ENCODE measurements at places on chromosomes 3 and 15.
A peak's percentile ranks its signal among the peaks of the same experiment; 100 is the strongest.

DNA sequence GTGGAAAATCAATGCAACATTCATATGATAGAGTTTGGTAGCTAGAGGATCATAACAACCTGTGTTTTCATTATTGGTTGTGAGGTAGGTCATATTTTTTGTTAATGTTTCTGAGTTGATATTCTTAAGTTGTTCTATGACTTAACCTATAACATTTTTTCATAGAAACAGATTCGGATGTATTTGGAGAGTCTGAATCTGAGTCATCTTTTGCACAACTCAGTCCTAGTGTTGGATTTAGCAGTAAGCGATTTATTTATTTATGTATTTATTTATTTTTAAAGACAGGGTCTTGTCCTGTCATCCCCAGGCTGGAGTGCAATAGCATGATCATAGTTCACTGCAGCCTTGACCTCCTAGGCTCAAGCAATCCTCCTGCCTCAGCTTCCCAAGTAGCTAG, 292.8 kb upstream of the ZNF717 start:
- DNase-seq, result no peak

GRCh38 chr15:101614761-101615160, 37.4 kb downstream of the TM2D3 start:
- DNase-seq, result no peak

- peak; percentile 88 for DNase-seq
Measured at GRCh38 chr3:136195258-136196063, 674 bp downstream of the MSL2 start.

DNA sequence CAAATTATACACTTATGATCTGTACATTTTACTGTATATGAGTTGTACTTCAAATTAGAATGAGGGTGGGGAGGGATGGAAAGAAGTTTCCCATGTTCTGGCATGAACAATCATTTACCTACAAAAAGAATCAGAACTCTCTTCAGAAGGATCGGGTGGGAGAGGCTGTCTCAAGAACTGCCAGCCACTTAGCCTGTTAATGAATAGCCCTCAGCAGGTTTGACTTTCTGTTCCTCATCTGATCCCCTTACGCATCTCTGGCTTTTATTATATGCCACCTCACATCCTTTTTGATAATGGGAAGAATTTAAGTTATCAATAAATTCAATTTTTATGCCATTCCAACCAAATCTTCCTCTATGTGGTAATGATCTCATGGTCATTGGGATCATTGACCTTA, 168.3 kb upstream of the TGFBR2 start:
- DNase-seq, result no peak

- no peak for DNase-seq
Measured at GRCh38 chr3:154955907-154956533, 124.1 kb upstream of the MME start.

DNA sequence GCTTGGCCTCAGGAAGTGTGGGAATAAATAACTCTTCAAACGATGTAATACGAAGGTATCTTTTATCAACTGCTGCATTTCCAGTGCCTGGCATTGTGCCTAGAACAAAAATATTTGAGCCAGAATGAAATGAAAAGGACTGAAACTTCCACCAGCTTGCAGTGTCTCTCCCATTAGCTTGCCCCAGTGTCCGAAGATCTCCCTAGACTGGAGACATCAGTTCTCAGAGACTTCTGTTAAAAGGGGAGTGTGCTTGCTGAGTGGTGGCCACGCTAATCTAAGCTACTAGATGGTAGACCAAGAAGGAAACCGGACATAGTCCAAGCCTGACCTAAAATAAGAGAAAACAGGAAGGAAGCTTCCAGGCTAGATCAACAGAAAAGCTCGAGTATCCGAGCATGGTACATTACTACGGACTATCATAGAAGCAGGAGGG, 28.6 kb downstream of the KCNAB1 start:
- DNase-seq, result no peak

DNA sequence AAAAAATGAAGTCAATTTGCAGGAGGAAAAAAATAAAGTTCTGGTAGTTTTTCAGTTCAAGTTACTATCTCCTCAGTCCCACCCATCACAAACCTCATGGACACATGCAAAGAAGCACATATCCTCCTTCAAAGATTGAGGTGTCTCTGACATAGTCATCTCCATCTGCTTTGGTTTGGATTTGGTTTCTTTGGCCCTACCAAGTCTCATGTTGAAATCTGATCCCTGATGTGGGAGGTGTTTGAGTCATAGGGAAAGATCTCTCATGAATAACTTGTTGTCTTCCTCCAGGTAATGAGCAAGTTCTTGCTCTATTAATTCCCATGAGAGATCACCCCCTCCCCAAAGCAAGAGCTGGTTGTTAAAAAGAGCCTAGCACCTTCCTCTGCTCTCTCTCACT, 446.8 kb downstream of the IGSF11 start:
- no peak for DNase-seq

- peak; percentile 26 for DNase-seq
Measured at GRCh38 chr15:39411102-39411989, 169.5 kb upstream of the THBS1 start.

DNA sequence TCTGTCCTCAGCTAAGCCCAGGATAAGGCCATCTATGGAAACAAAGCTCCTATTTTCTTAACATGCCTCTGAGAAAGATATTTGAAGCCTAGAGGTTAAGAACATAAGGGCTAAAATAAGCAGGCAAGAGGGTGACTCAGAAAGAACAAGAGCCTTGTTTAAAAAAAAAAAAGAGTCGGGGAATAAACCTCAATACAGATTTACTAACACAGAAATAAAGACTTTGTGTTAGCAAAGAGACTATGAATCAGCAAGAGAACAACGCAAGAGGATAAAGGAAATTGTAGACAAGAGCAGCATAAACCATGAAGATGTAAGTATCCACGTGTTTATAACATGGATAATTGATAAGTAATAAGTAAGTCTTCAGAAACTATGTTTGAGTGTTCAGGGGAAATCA, 36.0 kb downstream of the RAB27A start:
- DNase-seq, result no peak

GRCh38 chr15:82810890-82811426, 1.5 kb downstream of the WHAMM start:
- DNase-seq, result no peak

DNA sequence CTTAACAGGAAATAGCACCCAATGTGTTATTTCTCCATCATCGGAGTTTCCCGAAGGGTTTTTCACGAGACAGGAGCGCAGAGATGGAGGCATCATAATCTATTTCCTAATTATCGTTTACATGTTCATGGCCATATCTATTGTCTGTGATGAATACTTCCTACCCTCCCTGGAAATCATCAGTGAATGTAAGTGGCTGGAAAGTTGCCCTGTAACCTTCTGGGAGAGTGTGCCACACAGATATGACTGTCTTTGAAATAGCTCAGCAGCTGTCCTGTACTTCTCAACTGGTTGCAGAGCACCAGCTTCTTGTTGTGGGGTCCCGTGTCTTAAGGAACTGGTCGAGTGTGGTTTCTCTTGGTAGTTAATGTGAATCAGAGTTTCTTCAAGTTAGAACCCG, 1.1 kb downstream of the SLC24A5 start:
- no peak for DNase-seq

DNA sequence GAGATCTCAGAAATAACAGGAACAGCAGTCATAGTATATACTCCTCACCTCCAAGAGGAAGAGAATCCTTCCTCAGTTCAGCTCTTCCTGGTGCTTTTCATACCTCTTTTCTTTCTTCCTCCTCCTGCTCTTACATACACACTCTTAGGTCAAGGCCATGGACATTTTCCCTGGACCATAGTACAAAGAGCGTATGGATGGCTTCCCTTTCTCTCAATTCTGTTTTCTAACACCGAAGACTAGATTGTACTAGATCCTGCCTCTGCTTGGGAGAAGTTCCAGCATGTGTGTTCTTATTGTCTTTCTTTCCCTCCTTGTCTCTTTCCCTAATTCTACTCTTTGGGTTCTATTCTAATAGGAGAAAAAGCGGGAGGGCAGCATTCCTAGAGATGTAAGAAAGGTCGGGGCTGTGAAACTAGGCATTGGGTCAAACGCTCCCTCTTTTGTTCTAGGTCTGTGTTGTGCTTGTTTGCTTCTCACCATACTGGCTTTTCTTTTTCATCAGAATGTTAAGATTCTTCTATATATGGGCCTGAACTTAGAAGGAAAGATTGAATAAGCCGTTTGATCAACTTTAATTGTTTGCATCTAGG, 77.4 kb downstream of the VPS8 start:
- no peak for DNase-seq

- no peak for DNase-seq
Measured at GRCh38 chr3:9716801-9717555, 13.3 kb downstream of the CPNE9 start.

GRCh38 chr3:149541091-149541491, 66.6 kb downstream of the TM4SF4 start:
- no peak for DNase-seq

DNA sequence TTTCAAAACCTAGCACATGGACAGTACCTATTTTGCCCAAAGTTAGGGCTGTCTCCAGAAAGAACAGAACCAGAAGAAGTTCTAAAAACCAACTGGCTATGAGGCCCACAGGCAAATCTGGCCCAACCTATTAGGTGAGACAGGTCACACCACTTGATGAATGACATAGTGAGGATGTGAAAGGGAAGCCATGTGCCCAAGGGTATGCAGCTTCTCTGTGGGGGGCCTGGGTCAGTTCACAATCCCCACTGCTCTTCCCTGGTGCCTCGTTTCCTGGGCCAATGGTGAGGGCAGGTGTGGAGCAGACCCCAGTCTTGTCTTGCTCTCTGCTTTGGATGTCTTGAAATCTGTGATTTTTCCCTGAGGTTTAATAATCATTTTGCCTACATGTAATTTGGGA, 8.9 kb downstream of the INSYN1 start:
- DNase-seq, result no peak

- DNase-seq, result no peak
Measured at GRCh38 chr3:56136514-56136913, 331.8 kb downstream of the ERC2 start.

- DNase-seq, result no peak
Measured at GRCh38 chr3:30915782-30916181, 21.3 kb upstream of the GADL1 start.

DNA sequence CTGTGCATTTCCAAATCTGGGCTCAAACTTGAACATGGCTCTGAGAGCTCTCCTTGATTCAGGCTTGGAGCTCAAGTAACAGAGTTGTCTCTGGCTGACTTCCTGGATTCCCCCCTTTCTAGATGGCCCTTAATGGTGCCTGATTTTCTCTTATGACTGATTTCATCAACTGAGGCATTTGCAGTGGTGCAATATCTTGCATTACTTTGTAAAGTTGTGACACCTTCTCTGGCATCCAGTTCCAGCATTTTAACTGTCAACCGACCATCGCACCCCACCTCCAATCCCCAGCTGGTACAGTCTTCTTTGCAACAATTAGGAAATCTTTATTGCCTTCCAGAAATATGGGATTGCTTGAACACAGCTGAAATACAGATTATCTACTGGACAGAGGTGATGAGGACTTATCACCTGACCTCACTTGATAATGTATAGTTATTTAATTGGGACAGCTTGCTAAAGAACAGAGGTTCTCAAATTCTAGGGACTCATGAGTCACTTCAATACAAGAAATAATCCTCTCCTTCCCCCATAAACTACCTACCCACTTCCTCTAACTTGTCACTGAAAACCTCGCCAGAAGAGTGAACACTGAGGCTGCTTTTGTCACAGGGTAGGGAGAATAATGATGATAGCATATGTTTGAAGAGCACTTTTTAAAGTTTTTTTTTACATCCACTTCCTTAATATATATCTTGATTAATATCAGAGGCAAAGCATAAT, 41.8 kb downstream of the FILIP1L start:
- peak; percentile 17 for DNase-seq

GRCh38 chr3:132445817-132446216, 28.5 kb downstream of the DNAJC13 start:
- no peak for DNase-seq

DNA sequence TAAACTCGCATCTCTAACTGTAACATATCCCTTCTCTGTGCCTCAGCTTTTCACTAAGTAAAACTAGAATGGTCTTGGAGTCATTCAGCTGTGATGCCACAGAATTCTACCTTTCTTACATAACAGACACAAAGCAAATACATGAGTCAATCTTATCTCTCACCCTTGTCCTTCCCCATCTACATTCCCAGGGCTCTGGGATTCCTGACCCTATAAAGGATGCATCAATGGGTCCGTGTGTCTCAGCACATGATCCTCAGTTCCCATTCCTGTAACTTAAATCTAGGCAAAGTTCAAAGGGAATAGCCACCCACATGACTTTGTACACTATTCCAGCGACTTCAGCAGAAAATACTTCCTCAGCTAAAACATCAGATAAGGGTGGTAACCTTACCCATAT, 11.8 kb upstream of the ARL8B start:
- DNase-seq, result no peak

DNA sequence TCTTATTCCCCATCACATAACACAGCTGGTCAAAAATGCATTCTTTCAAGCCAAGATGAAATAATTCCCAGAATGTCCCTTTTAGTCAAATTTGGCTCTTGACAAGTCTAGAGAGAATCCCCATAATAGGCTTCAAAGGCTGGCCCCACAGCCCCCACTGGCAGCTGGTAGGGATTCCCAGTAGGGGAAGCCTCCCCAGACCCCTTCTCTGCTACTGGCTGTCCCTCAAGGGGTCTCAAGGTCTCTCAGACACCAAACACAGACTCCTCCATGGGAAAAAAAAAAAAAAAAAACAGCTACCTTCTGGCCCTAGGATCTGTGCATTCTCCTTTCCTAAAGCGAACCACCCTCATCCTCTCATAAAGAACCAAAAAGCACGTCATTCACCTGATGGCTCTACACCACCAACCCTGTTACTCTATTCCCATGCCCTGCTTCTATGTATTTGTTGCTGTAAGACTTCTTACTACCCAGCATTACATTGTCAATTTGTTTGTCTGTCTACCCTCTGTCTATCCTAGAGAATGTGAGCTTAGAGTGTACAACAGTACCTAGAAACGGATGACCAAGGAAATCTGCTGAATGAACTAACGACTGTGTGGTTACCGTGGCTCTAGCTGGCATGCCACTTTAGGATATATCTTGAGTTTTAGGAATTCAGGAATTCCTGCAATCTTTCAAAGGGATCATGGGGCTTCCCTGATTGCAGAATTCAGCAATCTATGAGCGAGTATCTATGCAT, 164.1 kb upstream of the NSMCE3 start:
- no peak for DNase-seq

- no peak for DNase-seq
Measured at GRCh38 chr3:146380046-146380445, 89.3 kb downstream of the PLSCR2 start.

- no peak for DNase-seq
Measured at GRCh38 chr15:53710906-53711305, 48.6 kb downstream of the WDR72 start.

- no peak for DNase-seq
Measured at GRCh38 chr3:55337641-55338180, 149.4 kb downstream of the WNT5A start.

- no peak for DNase-seq
Measured at GRCh38 chr15:39587731-39588530, 7.1 kb downstream of the THBS1 start.

Data from GM20000 (cell line).